ENCODE measurements at places on chromosomes 16 and 17.

- peak; percentile 41 for DNase-seq
Observed at GRCh38 chr17:81866440-81867169, 4.5 kb downstream of the ARHGDIA start.

GRCh38 chr17:50372222-50372757, 694 bp downstream of the MRPL27 start:
- DNase-seq = no peak

- DNase-seq = no peak
Observed at GRCh38 chr16:54928411-54929089, 2.1 kb upstream of the IRX5 start.

DNA sequence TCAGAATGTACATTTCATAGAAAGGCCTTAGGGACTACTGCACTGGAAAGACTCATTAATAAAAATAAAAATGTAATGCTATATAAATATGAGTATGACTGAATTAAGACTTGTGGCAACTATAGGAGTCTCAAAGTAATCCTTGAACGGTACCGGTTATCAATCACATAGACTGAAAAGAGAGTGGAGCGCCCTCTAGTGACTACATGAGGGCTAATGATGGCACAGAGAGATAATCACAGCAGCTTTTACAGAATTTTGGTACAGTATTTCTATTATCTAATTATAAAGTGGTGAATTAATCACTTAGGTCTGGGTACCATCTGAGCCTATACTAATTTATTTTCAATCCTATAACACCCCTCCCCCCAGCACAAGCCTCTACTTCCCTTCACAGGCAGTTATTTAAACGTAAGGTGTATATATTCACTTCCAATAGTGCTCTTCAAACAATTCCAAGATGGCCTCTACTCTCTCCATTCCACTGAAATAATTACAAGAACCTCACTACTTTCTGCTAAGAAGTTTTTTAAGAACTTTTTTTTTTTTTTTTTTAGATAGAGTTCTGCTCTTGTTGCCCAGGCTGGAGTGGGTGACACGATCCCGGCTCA, 40.7 kb upstream of the ANKFY1 start:
- peak; percentile 70 for DNase-seq

GRCh38 chr16:27600381-27600780, 50.4 kb downstream of the KATNIP start:
- DNase-seq = no peak

GRCh38 chr17:7767004-7767403, 49.5 kb downstream of the DNAH2 start:
- DNase-seq = no peak

GRCh38 chr17:8046929-8047768, 8.3 kb downstream of the ALOX15B start:
- DNase-seq = peak; percentile 4

GRCh38 chr17:51746421-51746820, 412.1 kb downstream of the CA10 start:
- no peak for DNase-seq

DNA sequence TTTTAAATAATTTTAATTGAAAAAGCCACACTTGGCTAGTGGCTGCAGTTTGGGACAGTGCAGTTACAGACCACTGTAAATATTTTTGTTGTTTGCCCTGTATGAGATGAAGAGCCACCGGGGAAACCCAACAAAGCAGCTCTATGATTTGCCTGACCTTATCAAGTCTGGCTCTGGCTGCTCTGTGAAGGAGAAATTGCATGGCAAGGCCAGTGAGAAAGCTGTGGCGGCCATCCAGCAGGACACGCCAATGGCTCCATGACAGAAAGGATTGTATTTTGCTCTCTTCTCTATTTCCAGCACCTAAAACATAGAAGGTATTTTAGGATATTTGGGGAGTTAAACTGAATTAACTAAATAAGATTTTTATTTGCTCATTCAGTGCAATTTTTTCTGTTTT, 330.0 kb upstream of the DYNLRB2 start:
- no peak for DNase-seq

GRCh38 chr17:67244431-67245072, 444 bp downstream of the HELZ start:
- DNase-seq = no peak

GRCh38 chr17:34841467-34841866, 119.8 kb downstream of the CCT6B start:
- no peak for DNase-seq

GRCh38 chr16:83002351-83003334, 375.9 kb downstream of the CDH13 start:
- DNase-seq = no peak

GRCh38 chr17:55275894-55276804, 11.4 kb downstream of the HLF start:
- no peak for DNase-seq

DNA sequence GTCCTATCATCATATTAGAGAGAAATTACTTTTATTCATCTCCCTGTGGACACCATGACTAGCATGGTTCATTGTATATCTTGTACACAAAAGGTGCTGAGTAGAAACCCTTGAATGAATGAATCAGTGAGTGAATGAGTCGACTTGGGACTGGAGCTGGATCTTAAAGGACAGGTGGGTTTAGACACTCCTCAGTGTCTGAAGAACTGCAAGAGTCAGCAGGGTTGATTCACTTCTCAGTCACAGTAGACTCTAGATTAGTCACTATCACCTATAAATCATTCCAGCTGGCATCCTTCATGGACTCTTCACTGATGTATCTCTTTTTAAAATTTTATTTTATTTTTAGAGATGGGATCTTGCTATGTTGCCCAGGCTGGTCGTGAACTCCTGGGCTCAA, 30.1 kb upstream of the PMFBP1 start:
- no peak for DNase-seq

DNA sequence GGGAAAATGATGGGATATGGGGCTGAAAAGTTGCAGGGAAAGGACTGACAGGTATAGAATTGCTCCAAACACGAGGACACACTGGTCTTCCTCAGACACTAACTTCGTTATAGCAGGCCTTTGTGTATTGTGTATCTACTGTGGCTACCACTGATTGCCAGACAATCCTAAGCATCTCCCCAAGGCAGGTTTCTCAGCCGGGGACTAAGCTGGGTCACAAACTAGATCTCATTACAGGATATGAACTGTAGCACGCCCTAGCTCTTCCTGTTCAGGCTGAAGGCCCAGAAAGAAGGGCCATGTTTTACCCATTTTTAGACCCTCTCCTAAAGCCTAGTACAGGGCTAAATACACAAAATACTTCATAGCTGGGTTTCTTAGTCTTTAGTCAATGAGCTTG, 5.1 kb upstream of the RANGRF start:
- DNase-seq = no peak

- no peak for DNase-seq
Observed at GRCh38 chr16:73601911-73602310, 554.0 kb upstream of the ZFHX3 start.

- peak; percentile 49 for DNase-seq
Observed at GRCh38 chr16:30095166-30096078, 591 bp downstream of the YPEL3 start.

DNA sequence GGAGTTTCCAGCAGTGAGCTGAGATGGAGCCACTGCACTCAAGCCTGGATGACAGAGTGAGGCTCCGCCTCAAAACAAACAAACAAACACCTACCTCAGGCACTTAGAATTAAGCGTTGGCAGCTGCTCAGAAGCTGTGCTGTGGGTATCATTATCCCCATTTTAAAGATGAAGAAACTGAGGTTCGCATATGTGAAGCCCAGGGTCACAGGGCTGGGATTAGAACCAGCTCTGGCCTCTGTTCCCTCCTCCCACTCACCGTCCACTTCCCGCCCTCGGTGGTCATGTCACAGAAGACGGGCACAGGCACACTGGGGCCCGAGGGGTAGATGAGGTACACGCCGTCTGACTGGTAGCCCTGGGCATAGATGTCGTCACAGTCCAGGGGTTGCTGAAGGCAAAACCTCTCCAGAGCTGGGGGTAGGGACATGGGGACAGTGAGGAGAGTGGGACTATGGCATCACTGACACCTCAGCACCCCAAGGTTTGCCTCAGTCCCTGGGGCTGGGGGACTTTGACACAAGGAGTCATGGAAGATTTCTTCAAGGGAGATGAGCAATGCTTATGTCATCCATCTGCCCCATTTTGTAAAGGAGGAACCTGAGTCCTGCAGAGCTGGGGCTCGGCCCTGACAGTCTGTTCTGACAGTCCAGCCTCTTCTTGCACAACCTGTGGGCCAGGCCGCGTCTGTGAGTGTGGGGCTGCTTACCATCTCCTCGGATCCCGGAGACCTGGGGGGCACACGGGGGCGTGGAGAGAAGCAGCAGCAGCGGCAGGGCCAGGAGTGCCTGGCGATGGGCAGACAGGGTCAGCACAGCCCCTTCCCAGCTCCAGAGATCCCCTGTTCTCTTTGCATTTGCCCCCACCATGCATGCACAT, 700 bp downstream of the MFAP4 start:
- DNase-seq = no peak

DNA sequence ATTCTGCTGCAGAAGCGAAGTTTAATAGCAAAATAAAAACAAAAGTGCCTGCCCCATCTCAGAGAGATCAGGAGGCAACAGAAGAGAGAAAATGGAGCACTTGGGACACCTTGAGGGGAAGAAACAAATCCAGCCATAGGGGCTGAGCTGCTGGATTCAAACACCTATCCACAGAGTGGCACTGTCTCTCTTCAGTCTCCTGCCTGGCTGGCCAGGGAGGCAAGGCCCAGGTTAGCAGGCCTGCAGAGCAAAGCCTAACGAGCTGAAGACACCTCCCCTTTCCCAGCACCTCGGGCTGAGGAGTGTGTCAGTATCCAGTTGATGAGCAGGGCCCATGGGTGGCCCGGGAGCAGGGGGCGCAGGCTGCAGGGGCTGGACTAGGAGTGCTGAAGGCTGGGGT, 8.8 kb upstream of the KRT31 start:
- no peak for DNase-seq

- no peak for DNase-seq
Observed at GRCh38 chr16:23975293-23975692, 139.5 kb downstream of the PRKCB start.

GRCh38 chr17:77140878-77141767, at the start of gene SEC14L1:
SEC14L1 (plus strand) TSS chr17:77140969; CDS start chr17:77143597, 2,628 bp downstream.
- DNase-seq = peak; percentile 63

DNA sequence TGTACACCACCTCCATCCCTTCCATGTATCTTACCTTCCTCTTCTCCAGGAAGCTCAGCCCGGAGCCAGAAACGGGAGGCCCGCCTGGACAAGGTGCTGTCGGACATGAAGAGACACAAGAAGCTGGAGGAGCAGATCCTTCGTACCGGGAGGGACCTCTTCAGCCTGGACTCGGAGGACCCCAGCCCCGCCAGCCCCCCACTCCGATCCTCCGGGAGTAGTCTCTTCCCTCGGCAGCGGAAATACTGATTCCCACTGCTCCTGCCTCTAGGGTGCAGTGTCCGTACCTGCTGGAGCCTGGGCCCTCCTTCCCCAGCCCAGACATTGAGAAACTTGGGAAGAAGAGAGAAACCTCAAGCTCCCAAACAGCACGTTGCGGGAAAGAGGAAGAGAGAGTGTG, 756 bp upstream of the MVP start:
- no peak for DNase-seq

- no peak for DNase-seq
Observed at GRCh38 chr17:80146121-80147034, 550 bp downstream of the EIF4A3 start.

DNA sequence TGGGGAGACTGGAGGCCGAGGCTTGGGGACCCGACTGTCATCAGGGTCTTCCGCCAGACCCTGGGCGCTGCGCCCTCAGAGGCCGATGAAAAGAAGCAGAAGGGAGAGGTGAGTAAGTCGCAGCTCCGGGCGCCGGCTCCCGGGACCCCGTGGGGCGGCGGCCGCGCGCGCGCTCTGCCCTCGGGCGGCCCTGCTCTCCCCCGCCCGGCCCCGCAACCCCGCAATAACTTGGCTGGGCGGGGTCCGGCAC, 392 bp upstream of the ABHD15 start:
- peak; percentile 80 for DNase-seq

DNA sequence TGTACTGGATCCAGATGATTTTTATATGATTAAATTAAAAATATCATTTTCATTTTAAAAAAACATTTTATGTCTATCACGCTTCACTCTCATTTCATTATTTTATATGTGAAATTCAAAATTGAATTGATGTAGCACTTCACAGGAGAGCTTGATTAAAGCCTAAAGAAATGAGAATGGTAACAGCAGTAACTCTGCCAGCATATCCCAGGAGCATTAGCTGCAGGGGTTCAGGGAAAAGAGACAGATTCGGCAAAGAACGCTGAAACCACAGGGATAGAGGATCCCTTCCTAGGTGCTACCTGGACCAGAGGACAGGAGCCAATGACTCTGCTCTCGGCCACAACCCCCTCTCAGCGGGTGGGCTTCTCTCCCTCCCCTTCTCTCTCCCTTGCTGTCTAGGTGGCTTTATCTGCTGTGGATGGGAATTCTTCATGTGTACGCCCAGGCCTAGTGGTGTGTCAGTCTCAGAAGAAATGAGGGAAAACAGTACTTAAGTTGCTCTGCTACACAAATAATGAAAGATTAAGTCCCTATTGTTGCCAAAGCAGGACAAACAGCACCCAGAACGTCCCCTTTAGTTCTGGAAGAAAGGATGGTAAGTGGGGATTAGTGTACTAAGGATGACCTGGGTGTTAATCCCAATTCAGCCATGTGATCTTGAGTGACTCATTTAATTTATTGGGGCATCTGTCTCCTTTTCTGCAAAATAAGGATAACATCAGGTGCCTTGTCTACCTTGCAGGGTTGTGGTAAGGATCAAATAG, 123.3 kb downstream of the CDK5R1 start:
- no peak for DNase-seq

DNA sequence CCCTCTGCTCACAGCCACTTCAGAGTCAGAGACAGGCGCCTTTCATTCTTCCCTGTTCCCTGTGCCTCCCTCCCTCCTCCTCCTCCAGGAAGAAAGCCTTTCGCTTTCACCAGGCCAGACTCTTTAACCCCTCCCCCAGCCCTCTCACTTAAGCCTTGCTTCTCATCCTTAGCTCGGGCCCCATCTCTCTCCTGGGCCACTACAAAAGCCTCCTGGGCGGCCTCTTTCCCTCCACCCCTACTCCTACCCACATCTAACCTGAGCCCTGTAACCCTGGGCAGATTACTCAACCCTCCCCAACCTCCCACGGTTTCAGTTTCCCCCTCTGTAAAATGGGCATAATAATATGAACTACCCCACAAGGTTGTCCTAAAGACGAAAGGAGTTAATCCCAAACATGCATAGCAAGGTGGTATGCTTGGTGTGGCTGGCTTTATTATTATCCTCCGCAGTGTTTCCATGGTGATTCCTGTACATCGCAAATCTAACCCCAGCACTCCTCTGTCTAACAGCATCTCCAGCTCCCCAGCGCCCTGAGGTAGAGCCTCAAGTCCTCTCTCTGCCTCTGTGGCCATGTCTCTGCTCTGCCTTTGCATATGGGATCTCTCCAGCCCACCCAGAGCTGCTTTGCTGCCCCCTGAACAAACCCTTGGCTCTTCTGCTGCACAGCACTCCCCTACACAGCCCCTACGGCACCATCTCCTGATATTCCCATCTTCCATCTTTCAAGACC, 17.7 kb downstream of the PIMREG start:
- no peak for DNase-seq

DNA sequence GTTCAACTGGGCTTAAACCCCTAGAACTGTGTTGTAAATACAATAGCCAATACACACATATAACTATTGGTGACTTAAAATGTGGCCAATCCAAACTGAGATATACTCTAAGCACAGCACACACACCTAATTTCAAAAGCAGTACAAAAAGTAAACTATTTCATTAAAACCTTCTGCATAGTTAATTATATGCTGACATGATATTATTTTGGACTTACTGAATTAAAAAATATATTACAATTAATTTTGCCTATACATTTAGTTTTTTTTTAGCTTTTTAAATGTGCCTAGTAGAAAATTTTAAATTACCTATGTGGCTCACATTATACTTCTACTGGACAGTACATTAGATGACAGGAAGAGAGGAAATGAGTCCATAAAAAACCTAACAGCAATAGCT, 21.5 kb downstream of the MED13 start:
- DNase-seq = no peak

- DNase-seq = no peak
Observed at GRCh38 chr17:64538508-64539130, 31.8 kb downstream of the CEP95 start.
